ENCODE measurements at places on chromosomes 7 and 10. TPM values are rescaled to one million over a fixed set of nuclear protein-coding genes. Genes with fewer than 3 reads are reported as not detected.

GRCh38 chr10:34169131-34169530 is 646.0 kb downstream of the PARD3 start:
- H3K4me1 ChIP-seq: no peaks in the 10 kb centered on the region
- no peaks in the 10 kb centered on the region for H3K36me3 ChIP-seq
- H3K4me3 ChIP-seq: no peak overlapping the region
- no peaks in the 10 kb centered on the region for H3K27me3 ChIP-seq
- DNase-seq: no peak
- H3K27ac ChIP-seq: no peak overlapping the region

- no peak overlapping the region for H3K4me3 ChIP-seq
- no peaks in the 10 kb centered on the region for H3K4me1 ChIP-seq
These were observed 149.9 kb upstream of the COL1A2 start for GRCh38 chr7:94244760-94245159.

DNA sequence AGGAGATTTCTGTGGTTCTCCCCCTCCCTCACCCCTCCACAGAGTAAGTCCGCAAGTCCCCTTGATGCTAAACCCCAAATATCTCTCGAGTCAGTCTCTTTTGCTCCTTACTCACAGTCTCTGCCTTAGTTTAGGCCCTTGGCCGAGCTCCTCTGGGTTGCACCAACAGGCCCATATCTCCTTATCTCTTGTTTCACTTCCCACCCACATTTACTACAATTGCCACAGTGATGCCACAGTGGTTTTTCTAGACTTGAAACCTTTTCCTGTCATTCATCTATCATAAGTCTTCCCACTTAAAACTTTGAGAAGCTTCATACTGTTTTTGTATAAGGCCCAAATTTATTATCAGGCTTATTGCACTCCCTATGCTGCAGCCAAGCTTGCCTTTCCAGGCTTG is 23.4 kb upstream of the NME8 start:
- H3K36me3 ChIP-seq: no peaks in the 10 kb centered on the region
- H3K4me3 ChIP-seq: no peak overlapping the region
- DNase-seq: no peak
- H3K27me3 ChIP-seq: peaks cover 14% of the 10 kb centered on the region

DNA sequence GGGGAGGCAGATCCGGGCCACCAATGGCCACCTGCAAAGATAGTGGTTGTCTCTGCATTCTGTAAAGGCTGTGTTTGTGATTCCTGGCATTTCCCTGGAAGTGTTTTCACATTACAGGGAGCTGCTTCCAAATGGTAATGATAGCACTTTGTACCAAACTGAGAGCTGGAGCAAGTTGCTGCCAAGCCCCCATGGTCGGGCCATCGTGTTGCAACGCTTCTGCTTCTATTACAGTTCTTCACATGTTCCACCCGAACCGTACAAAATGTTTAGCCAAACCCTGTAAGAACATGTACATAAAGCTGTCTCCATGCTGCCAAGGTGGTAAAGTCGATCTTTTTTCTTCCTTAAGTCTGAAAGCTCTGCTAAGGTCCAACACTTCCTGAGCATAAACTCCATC is 397.7 kb upstream of the NFE2L3 start:
- H3K36me3 ChIP-seq: no peaks in the 10 kb centered on the region
- DNase-seq: no peak
- H3K4me1 ChIP-seq: no peaks in the 10 kb centered on the region
- H3K27ac ChIP-seq: no peak overlapping the region
- H3K4me3 ChIP-seq: no peak overlapping the region

GRCh38 chr10:133489816-133490588 is 36.3 kb downstream of the SCART1 start:
- DNase-seq: peak; percentile 38
- H3K27me3 ChIP-seq: peaks cover under 1% of the 10 kb centered on the region
- no peak overlapping the region for H3K27ac ChIP-seq
- H3K4me3 ChIP-seq: no peak overlapping the region

GRCh38 chr10:110803830-110804338 is 67.8 kb upstream of the PDCD4 start:
- DNase-seq: peak; percentile 52
- peak overlapping the region; percentile 6 for H3K27ac ChIP-seq
- H3K27me3 ChIP-seq: no peaks in the 10 kb centered on the region

- no peaks in the 10 kb centered on the region for H3K27me3 ChIP-seq
- no peak for DNase-seq
- no peaks in the 10 kb centered on the region for H3K36me3 ChIP-seq
- no peak overlapping the region for H3K4me3 ChIP-seq
These were observed 16.7 kb downstream of the AQP1 start for GRCh38 chr7:30928254-30928872.

- peaks cover 6% of the 10 kb centered on the region for H3K27me3 ChIP-seq
- no peaks in the 10 kb centered on the region for H3K4me1 ChIP-seq
- no peak overlapping the region for H3K27ac ChIP-seq
- H3K4me3 ChIP-seq: no peak overlapping the region
These were observed 105.5 kb upstream of the TMEM72 start for GRCh38 chr10:44805466-44806210.

DNA sequence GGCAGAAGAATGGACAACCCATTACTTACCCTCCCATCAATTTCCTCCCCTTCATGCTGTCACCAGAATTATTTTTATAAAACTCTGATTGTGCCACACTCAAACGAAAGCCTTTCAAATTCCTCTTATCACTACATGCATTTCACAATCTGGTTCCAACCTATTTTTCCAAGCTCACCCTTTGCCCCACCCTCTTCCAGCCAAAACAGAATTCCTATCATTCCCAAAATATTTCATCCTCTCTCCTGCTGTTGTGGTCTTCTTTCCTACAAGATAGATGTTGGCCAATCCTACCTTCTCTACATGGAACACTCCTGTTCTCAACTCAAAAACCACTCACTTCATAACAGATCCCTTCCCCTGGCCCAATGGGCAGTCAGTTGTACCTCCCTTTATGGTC is 111.5 kb downstream of the ELAPOR2 start:
- peaks cover 2% of the 10 kb centered on the region for H3K4me1 ChIP-seq
- DNase-seq: no peak
- no peak overlapping the region for H3K27ac ChIP-seq
- H3K36me3 ChIP-seq: no peaks in the 10 kb centered on the region
- H3K27me3 ChIP-seq: peaks cover 3% of the 10 kb centered on the region

DNA sequence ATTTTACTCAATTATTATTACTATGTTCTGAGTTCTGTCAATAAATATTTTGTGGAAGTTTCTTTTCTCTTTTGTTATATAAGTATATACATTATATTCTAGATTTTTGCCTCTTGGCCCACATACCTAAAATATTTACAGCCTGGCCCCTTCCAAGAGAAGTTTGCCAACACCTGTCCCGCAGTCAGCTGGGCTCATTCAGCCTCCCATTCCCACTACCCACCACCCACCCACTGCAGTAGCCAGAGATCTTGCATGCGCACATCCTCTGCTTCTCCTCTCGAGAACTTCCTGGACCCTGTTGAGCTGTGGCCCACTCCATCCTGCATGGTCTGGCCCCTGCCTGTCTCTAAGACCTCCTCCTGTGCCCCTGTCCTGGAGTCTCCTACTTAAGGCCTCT is 33.6 kb downstream of the WIPF3 start:
- no peak overlapping the region for H3K4me3 ChIP-seq
- H3K27ac ChIP-seq: no peak overlapping the region
- no peak for DNase-seq
- no peaks in the 10 kb centered on the region for H3K36me3 ChIP-seq

DNA sequence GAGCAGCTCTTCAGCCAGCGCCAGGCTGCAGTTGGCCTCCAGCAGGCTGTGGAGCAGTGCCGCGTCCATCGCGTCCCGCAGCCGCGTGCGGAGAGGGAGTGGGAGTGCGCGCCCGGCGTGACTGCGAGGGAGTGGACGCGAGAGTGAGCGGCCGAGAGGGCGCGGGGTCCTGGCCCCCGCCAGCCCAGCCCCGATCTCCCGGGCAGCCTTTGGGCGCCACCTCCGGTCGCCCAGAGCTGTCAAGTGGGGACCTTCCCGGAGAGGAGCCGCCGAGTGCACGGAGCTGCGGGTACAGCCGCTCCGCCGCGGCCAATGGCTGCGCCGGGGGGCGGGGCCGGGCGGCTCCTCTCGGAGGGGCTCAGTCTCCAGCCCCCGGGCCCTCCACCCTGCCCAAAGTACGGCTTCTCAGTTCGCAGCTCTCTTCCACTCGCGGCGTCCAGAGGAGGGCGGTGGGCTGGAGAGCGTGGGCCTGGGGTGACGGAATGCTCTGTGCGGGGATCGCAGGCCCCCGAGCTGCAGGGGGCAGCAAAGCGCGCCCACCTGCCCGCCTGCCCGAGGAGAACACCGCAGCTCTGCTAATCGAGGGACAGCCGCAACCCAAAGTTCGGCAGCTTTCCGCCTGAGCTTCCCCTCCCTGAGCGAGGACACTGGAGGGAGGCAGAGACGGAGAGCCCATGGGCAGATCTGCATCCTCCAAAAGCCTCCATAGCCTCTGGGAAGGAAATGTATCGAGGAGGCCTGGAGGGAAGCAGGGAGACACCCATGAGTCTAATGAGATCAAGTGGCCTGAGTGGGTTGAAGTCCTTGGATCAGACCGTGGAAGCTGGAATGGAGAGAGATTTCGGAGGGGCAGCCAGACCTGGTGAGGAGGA is at the start of gene CRHR2:
TSS of gene CRHR2 (minus strand) at position 245 of the 872 bp plus-strand sequence. CDS start at position 69, 176 bp downstream.
- H3K27me3 ChIP-seq: peaks cover 42% of the 10 kb centered on the region
- peak; percentile 61 for DNase-seq
- peak within 1 kb of the TSS; percentile 46 for H3K4me3 ChIP-seq
- H3K36me3 ChIP-seq: no peaks in the 10 kb centered on the region

GRCh38 chr7:100489824-100490223 is 6.1 kb downstream of the NYAP1 start:
- H3K36me3 ChIP-seq: no peaks in the 10 kb centered on the region
- no peak overlapping the region for H3K27ac ChIP-seq
- no peaks in the 10 kb centered on the region for H3K27me3 ChIP-seq
- H3K4me1 ChIP-seq: peaks cover 11% of the 10 kb centered on the region

DNA sequence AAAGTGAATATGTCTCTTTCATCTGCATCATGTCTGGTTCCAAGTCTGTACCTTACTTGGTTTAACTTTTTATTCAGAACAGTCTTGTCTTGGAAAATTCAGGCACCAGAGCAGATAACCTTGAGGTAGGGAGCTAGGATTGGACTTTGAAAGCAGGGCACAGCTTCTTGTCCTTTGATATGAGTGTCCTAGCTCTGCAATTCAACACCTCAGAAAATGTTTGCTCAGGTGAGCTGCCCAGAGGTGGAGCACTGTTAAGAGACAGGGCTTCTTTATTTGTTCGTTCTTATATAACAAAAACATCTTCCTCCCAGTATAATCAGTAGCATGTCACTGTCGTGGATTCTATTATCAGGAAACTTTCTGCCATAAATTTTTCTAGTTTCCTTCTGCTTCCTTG is 118.3 kb downstream of the LRRC4 start:
- DNase-seq: no peak
- no peak overlapping the region for H3K27ac ChIP-seq
- H3K4me1 ChIP-seq: peaks cover 11% of the 10 kb centered on the region
- H3K36me3 ChIP-seq: peaks cover 16% of the 10 kb centered on the region

GRCh38 chr10:5906651-5907050 is 16.6 kb downstream of the FBH1 start:
- H3K36me3 ChIP-seq: peaks cover 45% of the 10 kb centered on the region
- no peak for DNase-seq
- H3K4me3 ChIP-seq: no peak overlapping the region
- no peaks in the 10 kb centered on the region for H3K27me3 ChIP-seq
- H3K4me1 ChIP-seq: peaks cover 22% of the 10 kb centered on the region

DNA sequence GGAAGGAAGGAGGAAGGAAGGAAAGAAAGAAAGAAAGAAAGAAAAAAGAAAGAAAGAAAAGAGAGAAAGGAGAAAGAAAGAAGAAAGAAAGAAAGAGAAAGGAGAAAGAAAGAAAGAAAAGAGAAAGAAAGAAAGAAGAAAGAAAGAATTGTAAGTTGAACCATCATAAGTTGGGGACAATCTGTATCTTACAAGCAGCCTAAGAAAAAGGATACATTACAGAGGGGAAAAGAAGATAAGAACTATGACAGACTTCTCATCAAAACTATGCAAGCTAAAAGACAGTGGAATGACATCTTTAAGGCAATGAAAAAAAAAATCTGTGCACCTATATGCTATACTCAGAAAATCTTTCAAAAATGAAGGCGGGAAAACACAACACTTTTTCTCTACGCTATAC is 50.3 kb upstream of the SP4 start:
- H3K36me3 ChIP-seq: no peaks in the 10 kb centered on the region
- no peak overlapping the region for H3K4me3 ChIP-seq
- H3K27ac ChIP-seq: no peak overlapping the region
- no peak for DNase-seq
- H3K4me1 ChIP-seq: no peaks in the 10 kb centered on the region

DNA sequence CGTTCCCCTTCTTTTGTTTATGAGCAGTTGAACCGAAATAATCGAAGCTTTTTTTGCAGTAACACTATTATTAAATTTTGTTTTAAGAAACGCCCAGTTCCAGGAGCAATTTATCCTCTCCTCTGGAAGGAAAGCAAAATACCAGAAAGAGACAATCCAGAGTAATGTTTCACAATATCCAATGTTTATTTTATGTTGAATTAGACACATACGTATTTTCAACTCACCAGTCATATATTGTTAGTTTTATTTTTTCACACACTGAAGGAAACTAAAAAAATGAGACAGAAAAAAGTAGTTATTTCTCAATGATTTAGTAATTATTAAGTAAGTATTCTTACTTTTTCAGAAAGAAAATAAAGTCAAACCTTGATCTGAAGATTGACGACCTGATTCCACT is 85.1 kb downstream of the MYOF start:
- H3K27ac ChIP-seq: no peak overlapping the region
- no peaks in the 10 kb centered on the region for H3K27me3 ChIP-seq
- no peak overlapping the region for H3K4me3 ChIP-seq
- no peak for DNase-seq
- H3K4me1 ChIP-seq: peaks cover 2% of the 10 kb centered on the region
- H3K36me3 ChIP-seq: peaks cover 29% of the 10 kb centered on the region

DNA sequence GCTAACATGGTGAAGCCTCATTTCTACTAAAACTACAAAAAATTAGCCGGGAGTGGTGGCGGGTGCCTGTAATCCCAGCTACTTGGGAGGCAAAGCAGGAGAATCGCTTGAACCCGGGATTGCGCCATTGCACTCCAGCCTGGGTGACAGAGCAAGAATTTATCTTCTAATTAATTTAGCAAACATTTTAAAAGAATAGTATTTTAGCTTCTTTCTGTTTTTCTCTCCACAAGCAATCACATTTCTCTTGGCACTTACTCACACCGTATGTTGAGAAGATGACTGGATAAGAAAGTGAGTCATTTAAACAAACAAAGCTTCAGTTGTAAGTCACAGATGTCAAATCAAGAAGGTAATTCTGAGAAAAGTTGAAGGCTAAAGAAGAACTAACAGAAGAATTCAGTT is 264.0 kb downstream of the ARL4A start:
- no peaks in the 10 kb centered on the region for H3K36me3 ChIP-seq
- no peak overlapping the region for H3K4me3 ChIP-seq
- no peak for DNase-seq
- no peaks in the 10 kb centered on the region for H3K4me1 ChIP-seq
- no peaks in the 10 kb centered on the region for H3K27me3 ChIP-seq

Gene NUDCD3
- 70.3 TPM for total RNA-seq

Gene ELFN1
- 0.09 TPM for total RNA-seq

Gene HOGA1
- total RNA-seq: not detected

Gene EGR2
- 53.9 TPM for total RNA-seq

Gene DNAJC12
- total RNA-seq: 6.6 TPM

Gene RELN
- total RNA-seq: not detected

Gene NEBL
- 0.05 TPM for total RNA-seq

Gene VTI1A
- total RNA-seq: 33.4 TPM

Gene WEE2
- total RNA-seq: not detected

Gene ANLN
- 58.3 TPM for total RNA-seq

Gene PCLO
- under 0.01 TPM for total RNA-seq

Gene TDRD1
- total RNA-seq: 0.25 TPM
